Lung microvascular endothelial cell (primary cell): ENCODE measurements at places on chromosomes 6 and 20. TPM values are rescaled to one million over a fixed set of nuclear protein-coding genes. Genes with fewer than 3 reads are reported as not detected.

Gene HMGCLL1
- total RNA-seq: not detected in 2 replicates

Gene TENT5A
- 0.60 and 2.6 TPM in 2 replicates for total RNA-seq

Gene BPIFB1
- total RNA-seq: not detected in 2 replicates

Gene APOBEC2
- not detected in 2 replicates for total RNA-seq

DNA sequence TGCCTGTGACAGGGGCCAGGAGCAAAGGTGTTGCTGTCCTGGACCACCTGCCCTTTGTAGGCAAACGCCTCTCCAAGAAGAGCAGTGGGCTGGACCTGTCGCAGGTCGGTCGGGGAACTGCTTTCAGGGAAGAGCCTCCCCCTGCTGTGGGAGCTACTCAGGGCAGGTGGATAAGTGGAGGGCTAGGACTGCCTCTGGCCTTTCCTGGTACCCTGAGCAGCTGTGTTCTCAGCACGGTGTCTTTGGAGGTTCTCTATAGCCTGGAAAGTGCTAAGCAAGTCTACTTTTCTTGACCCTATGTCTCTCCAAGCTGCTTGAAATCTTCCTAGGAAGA lies 35.0 kb downstream of the BPIFB1 start:
- no peak for DNase-seq

DNA sequence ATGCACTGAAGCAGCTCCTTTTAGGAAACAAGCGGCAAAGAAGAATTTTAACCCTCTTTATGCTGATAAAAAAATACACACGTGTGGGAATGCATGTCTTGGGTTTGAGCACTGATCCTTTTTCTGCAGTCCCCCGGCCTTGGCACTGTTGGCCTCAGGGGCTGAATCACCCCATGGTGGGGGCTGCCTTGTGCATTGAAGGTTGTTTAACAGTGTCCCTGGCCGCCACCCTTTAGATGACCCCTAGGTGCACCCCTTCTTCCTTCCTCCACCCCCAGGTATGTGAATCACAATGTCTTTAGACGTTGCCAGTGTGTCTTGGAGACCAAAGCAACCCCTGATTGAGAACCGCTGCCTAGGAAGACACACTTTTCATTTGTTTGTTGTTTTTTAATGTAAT lies 190.7 kb downstream of the CDH4 start:
- no peak for DNase-seq

DNA sequence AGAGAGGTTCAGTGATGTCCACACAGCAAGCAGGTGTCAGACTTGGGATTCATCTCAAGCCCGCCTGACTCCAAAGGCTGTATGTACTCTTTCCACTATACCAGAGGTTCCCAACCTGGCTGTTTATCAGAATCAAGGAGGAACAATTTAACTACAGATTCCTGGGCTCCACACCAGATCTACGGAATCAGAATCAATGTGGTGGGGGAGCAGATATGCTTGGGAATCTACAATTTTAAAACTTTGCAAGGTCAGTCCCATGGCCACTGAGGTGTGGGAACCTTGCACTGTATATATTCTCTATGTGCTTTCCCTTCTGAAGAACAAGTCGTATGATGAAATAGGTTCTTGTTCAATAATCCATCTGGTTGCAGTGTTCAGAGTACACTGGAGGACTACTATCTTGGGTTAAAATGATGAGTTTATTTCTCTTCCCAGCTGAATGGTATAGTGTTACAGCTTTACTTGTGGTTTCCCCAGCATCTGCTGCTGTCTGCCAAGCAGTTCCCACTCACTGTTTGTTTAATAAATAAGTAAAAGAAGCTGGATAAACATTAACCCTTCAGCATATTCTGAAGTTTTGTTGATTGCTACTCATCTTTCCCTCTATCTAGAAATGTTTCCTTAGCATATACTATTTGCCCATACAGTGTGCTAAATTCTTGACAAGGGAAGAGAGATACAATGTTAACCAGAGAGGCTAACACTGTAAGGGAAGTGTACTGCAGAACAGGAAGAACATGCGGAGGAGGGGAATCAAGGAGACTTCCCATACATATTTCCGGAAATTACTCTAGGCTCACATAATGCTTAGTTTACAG lies 9.9 kb downstream of the TTI1 start:
- DNase-seq: peak; percentile 58

Gene SLC17A1
- total RNA-seq: not detected in 2 replicates

DNA sequence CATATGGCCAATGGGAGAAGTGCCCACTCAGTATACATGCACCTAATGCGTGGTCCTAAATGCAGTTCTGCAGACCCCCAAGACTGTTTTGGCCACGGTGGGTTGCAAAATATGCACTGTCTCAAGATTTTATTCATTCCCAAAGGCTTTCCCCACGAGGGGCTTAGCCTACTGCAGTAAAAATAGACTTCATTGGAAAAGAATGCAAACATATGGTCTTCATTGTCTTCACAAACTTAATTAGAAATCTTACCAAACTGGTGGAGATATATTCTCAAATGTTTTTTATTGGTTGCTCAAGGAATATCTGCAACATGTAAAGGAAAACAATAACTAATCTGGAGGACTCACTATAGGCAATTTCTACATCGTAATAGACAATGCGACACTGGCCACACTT lies 31.6 kb upstream of the PRL start:
- no peak for DNase-seq

Gene TSBP1
- total RNA-seq: not detected in 2 replicates

GRCh38 chr20:20417876-20418676 lies 50.2 kb downstream of the INSM1 start:
- DNase-seq: no peak

- no peak for DNase-seq
These were observed 5.3 kb upstream of the CPNE5 start for GRCh38 chr6:36844232-36845170.

DNA sequence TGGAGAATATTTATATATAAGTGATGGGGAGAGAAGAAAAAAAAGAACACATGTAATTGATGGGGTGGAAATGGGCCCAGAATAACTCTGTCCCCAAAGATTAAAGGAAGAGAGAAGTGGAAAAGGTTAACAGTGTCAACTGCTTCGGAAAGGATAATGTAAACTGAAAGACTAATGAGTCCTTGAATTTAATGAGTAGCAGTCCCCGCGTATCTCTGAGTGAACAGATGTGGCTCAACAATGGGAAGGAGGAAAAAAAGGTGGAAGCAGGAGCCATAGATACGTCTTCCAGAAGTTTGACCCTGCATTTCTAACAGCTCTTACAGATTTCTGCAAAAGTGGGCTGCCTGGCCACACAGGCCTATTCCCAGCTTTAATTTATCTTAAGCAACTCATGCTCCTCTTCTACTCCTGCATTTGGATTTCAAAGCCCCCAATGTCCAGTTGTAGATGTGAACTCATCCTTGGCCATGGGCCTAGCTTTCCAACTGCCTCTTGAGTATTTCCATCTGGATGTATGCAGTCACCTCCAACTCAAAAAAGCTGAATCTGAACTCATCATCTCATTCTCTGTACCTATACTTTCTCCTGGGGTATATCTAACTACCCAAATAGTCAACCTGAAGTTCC lies 61.3 kb downstream of the DST start:
- DNase-seq: no peak
